NCI-H82 (cell line): ENCODE measurements at places on chromosomes 4 and X.

DNA sequence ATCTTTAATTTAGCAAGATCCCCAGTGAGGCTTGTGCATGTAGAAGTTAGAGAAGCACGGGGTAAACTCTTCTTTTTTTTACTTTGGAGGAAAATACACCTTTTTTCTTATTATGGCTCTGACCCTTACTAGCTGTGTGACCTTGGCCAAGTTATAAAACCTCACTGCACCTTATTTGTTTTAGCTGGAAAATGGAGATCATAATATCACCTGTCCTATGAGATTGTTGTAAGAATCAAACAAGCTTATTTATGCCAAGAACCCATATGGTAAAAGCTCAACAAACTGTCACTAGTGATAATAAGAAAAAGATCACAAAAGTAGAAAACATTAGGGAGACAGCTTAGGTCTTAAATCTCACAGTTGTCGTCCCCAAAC, 126.6 kb downstream of the PTTG2 start:
- no peak for DNase-seq

DNA sequence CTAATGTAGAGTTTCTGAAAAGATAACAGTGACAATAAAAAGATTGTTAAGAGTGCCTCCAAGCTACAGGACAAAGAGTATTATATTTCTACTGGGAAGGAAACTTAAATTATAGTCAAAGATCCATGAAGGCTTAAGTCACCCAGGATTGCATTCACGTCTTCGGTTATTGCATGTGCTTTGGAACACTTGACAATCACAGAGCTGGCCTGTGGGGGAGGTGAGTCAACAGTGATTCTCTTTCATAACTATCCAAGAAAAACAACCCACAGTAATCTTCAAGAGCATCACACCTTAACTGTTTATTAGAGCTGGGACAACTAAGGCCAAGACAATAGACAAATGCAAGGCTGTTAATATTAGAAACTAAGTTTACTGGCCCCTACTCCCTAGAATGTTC, 40.3 kb downstream of the PDGFC start:
- DNase-seq: no peak

DNA sequence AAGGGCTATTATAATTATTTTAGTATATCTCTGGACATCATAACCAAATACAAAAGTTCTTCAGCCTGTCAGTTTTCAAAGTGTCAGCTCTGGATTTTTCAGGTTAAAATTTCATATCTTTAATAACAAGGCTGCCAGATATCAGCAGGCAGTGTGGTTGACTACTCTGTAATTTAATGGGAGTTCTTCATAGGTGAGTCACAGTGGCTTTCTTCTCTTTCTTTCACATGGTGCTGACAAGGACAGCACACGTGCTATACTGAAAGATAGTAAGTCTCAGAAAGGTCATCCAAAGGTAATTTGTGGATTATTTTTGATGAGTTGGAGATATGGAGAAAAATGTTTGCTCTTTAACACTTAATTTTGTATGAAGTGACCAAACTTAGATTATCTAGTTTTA, 43.2 kb downstream of the GALNT7 start:
- no peak for DNase-seq

- DNase-seq: no peak
Observed at GRCh38 chr4:75016472-75016871, 83.6 kb downstream of the PARM1 start.

- no peak for DNase-seq
Observed at GRCh38 chrX:56797574-56798338, 68.7 kb downstream of the NBDY start.
